Stimulated activated CD8-positive, alpha-beta memory T cell treated with anti-CD3 and anti-CD28 coated beads, Interleukin-15, amount 100 ng/mL, for 4 hours (primary cell): ENCODE measurements at places on chromosomes 1 and 21.

- no peak for DNase-seq
Observed at GRCh38 chr1:176745945-176746344, 283.0 kb downstream of the PAPPA2 start.

DNA sequence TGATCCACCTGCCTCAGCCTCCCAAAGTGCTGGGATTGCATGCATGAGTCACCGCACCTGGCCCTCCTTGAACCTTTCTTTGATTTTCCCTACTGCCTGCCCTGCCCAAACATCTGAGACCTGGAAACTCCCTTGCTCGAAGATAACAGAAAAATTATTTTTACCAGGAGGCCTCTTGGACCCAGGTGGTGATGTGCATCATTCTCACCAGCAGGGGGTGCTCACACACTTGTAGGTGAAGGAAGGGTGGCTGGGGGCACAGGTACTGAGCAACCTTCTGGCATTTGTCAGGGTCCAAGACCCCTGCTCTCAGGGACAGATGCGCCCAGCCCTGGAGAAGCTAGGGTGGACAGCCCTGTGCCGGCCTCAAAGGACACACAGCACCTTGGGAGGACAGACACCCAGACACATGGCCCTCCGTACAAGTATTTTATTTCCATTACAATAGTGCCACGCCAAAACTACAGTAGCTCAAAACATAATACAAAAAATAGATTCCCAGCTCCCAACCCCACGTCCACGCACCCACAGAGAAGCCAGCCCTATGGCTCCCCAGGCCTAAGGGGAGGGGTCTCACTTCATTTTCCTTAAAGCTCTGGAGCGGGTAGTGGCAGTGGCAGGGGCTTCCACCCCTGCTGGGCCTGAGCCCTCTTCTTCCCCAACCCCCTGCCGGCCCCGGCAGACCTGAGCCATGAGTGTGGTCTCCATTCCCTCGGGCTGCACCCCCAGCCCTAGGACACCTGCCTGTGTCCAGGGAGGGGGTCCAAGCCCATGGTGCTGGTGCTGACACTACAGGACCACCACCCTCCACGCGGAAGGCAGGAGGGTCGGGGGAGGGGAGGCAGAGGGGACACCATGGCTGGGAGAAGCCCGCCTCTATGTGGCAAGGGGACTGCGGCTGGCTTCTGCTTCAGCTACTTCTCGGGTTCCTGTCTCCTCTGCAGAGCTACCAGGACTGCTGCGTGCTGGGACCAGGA, 40.4 kb upstream of the EIF4G3 start:
- peak; percentile 12 for DNase-seq

DNA sequence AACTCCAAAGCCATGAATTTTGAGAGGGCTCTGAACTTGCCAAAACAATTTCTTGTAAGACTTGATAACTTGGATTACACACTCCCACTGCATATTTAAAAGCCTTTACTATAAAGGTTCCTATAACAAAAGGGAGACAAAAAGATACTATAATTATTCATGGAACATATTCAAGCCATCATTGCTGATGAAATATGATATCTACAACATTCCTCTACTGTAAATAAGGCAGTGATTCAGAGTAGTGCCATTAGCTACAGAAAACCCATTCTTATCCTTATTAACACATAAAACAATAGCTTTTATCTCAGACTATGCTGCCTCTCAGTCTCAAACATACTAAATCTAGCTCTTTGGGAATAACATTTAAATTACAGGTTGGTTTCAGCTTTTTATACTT, 675.5 kb upstream of the CXADR start:
- no peak for DNase-seq

GRCh38 chr1:159925719-159926078, 392 bp upstream of the TAGLN2 start:
- no peak for DNase-seq

DNA sequence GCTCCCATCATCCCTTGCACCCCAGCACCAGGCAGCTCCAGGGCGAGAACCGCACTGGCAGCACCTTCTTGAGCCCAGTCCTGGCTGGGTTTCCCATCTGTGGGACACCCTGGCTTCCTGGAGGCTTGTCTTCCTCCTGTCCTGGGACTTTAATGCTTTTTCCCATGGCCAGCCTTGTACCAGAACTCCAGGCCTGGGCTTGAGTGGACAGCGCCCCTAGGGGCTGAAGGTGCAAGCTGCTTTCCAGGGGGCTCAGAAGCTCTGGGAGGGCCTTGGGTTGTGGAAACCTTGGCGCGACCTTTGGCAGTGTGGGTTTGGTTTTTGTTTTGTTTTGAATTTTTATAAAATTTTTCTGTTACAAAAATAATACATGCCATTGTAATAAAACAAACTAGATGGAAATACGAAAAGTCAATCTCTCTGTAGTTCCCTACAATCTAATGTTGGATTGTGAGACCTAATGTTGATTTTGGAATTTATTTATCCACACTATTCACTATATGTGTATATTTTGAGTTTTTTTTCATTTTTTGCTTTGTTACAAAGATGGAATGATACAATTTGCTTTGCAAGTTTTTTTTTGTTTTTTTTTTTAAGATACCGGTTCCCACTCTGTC, 33.8 kb upstream of the RPL11 start:
- no peak for DNase-seq

DNA sequence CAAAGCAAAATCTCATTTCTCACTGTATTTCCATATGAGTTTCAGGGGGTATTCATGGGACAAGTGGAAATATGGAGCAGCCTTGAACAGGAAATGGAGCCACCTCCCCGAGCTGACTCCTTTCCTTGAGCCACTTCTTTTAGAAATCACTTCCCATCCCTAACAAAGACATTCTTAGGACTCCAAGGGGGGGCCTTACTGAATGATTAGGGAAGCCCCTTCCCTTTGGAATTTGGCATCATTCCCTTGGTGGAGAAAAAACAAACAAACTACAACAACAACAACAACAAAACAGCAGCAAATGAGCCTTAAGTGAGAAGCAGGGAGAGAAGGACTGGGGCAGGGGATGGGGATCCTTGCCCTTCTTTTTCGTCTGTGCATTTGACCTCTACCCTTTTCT, 278.3 kb downstream of the ZNF648 start:
- no peak for DNase-seq
